ENCODE measurements at places on chromosomes 5 and 9.

DNA sequence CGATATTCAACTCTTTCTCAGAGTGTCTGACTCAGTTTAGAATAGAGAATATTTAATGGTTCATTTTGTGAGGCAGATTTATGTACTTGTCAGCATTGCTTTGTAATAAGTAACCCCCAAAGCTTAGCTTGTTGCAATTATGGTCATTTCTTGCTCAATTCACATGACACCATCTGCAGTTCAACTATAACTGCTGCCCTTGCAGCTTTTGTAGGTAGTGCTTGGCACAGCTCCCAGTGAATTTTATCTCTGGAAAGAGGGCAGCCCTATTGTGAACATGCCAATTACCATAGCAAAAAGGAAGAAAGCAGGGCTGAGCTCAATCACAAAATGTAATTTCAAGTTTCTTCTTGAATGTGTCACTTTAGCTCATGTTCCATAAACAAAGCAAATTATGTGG lies 1587.7 kb upstream of the ACO1 start:
- DNase-seq: no peak

- no peak for DNase-seq
Observed at GRCh38 chr9:115034801-115035200, 83.2 kb downstream of the TNC start.

DNA sequence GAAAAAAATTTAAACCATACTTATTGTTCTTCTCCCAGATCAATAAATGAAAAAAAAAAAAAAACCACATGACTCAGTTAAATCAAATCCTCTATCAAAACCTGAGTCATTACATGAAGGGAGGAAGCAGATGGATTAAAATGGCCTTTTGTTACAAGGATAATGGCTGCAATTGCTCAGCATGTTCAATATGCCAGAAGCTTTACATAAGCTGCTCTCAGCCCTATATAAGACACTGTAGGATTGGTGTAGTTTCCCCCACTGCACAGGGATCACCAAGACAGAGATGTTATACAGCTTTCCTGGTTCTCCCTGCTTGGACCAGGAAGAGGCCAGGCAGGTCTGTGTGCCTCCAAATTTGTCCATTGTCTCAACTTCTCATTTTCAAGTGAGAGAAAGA lies 101.6 kb upstream of the MAP1B start:
- DNase-seq: peak; percentile 54

DNA sequence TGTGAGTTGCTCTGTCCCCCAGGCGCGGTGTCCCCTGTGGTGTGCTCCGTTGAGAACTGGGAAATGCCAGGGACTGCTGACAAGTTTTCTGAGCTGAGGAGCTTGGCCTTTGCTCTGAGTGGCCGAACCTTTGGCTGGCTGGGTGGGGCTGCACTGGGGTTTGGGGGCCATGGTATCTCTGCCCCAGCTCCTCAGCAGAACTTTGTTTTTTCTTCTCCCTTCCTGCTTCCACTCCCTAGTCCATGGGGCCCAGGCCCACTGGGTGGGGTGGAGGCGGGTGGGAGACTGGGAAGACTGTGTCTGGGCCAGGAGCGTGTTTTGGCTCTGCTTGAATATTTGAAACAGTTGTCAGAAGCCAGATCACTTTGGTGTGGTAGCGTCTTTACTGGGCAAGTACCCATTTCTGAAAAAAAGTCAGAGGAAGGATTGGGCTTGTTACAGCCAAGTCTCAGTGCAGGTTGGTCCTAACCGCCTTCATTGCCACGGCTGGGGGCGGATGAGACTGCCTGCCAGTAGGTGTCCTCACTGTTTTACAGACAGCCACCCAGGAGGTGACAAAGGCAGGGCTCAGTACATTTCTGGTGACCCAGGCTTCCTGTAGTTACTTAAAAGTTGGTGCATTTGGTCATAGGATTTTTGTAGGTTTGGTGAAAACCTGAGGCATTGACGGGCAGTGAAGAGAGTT lies 92.7 kb downstream of the DAB2IP start:
- DNase-seq: no peak

- DNase-seq: no peak
Observed at GRCh38 chr5:458547-459353, 15.8 kb downstream of the EXOC3 start.

- DNase-seq: no peak
Observed at GRCh38 chr5:79837761-79838551, 148.3 kb downstream of the CMYA5 start.

GRCh38 chr9:135792268-135793128 lies 90.5 kb downstream of the KCNT1 start:
- DNase-seq: peak; percentile 40

DNA sequence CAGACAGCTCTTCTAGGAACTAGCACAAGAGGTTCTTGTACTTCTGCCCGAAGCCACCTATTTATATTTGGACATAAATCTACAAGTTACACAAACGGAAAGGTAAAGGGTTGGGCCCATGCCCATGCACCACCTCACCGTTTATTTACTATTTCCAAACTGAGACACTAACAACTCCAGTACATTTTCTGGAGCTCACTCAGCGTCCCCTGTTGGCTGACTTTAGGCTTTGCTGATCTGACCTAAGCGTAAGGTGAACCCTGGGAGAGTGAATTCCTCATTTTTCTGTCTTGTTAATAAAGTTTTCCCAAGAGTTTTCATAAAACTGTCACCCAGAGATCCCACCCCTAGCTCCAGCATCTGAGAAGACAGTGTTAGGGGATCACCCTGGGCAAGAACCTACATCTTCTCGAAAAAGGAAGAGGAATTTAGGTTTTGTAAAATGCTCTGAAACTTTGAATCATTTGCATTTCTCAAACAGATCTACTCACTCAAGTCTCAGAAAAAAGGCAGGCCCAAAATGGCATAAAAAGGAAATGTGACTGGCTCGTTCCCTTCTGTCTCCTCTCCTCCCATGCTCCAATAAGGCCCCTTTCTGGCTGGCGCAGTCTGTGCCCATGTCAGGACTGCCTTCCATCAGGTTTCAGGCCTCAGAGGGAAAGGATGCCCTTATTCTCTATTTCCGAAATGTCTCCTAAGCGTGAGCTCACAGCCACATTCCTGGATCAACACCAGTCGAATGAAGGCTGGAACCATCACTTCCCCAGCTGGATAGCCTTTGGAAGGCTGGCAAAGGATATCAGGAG lies 201.3 kb downstream of the FANCC start:
- no peak for DNase-seq

DNA sequence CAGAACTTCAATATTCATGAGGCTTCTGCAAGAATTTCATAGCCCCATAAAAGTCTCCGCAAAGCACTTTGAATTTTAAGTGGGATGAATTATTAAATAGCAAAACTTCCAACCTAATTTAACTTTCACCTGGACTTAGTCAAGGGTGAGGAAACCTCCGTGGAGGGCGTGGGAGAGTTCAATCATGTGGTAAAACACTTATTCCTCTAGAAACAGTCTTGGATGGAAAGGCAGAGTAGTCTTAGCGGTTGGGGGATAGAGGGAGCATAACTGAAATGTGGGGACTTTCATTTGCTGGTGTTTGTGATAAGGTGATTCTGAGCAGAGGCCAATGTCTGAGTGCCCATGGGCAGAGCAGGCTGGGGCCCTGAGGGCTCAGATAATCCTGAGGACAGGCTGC lies 241.9 kb downstream of the IRX1 start:
- no peak for DNase-seq

DNA sequence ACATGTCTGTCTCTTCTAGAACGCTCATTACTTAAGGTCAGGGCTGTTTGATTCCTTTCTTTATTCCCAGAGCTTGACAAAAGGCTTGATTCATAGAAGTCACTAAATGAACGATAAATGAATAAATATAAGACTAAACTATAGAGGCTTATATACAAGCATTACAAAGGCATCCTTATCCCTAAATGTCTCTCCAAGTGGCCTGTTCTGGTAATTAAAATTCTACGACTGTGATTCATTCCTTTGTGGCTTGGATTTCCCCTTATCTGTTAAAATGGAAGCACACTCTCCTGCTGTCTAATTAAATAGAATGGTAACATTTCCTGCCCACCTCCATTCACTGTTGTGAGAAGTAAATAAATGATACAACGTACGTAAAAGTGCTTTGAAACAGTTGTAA lies 49.5 kb downstream of the C7 start:
- DNase-seq: peak; percentile 79

DNA sequence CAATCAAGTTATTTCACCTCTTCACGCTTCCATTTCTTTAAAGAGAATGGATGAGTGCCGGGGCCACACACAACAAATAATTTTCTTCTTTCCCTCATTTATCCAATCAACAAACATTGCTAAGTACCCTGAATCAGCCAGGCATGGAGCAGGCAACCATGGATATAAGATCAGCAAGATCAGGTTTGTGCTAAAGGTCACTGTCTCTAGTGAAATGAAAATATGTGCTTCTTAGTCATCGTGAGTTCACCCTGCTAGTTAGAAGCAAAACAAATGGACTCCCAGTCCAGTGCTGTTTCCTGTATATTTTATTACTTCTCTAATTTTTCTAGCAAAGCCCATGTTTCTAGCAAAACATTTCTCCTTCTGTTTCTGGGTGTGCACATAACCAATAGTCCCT lies 629.2 kb downstream of the BNC2 start:
- no peak for DNase-seq

- no peak for DNase-seq
Observed at GRCh38 chr5:32733590-32734340, 22.6 kb downstream of the NPR3 start.

DNA sequence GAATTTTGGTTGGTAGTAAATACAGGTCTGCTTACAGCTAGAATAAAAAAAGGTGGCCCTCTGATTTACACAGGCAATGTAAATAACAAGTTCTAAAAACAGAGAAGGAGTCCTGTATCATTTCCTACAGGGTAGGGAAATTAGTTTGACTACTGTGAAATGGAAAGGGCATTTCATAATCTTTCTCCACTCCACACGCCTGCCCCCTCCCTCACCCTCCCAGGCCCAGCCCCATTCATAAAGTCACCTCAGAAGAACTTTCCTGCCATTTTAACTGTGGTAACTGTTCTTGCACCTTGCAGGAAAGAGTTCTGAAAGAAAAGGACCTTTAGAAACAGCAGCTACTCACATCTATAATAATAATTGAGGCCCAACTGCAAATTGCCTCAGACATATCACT lies 69.7 kb downstream of the MEF2C start:
- DNase-seq: no peak

- DNase-seq: no peak
Observed at GRCh38 chr5:91126888-91127287, 256.2 kb downstream of the ARRDC3 start.

- DNase-seq: peak; percentile 47
Observed at GRCh38 chr9:69324549-69325401, at the start of gene ENTREP1. TSS of gene ENTREP1 (plus strand) at chr9:69325215. CDS start at chr9:69325310, 95 bp downstream.

DNA sequence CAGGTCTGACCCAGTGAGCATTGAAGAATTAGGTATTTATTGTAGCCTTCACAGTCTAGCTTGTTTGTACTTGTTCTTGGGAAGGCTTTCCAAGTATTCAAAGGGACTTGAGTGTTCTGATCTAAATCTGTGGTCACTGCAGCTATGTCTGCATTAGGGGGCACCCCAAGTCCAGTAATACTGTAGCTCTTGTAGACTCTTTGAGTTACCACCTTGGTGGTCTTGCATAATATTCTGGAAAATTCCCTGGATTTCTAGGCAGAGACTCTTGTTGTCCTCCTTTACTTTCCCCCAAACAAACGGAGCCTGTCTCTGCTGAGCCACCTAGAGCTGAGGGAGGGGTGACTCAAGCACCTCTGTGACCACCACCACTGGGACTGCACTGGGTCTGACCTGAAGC lies 149.5 kb upstream of the DHFR start:
- DNase-seq: no peak

DNA sequence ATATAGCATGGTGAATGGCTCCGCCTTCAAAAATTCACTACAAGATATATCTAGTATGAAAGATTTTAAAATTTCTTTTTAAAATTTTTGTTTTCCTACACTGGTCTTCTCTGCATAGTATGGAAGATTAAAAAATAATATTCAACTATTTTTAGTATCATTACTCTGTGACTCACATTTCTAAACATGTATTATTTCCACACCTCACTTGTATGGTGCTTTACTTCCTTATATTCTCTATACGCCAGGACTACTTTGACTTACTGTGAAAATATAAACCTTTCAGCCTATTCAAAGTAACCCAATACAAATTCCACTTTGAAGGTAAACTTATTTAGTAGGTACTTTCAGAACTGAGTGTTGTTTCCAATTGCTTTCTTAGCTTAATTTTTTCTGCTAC lies 26.8 kb upstream of the TXNDC8 start:
- DNase-seq: no peak

DNA sequence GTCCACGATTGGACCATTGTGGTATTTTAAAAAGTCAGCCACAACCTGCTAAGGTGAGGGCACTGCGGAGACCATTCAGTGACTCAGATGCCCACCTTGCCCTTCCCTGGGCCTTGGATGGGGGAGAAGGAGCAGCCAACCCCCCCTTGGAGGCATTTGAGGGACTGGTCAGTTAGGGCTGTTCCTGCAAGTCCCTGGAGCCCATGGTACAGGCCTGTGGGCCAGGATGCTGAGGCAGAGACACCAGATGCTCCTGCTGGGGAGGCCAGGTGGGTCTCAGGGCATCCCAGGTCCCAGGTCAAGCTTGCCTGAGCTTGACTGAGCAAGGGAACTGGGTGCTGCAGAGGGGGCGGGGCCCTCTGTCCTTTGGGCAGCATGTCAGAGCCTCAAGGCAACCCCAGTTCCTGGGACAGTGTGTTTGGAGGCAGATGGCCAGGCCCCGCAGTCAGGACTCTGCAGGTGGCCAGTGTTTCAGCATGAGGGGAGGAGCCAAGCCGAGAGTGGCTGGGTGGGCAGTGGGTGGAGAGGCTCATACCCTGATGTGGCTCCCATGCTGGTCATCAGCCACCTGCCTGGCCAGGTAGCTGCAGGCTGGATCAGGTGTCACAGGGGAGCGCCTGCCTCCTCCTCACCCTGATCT lies 27.5 kb downstream of the SLC6A3 start:
- no peak for DNase-seq

DNA sequence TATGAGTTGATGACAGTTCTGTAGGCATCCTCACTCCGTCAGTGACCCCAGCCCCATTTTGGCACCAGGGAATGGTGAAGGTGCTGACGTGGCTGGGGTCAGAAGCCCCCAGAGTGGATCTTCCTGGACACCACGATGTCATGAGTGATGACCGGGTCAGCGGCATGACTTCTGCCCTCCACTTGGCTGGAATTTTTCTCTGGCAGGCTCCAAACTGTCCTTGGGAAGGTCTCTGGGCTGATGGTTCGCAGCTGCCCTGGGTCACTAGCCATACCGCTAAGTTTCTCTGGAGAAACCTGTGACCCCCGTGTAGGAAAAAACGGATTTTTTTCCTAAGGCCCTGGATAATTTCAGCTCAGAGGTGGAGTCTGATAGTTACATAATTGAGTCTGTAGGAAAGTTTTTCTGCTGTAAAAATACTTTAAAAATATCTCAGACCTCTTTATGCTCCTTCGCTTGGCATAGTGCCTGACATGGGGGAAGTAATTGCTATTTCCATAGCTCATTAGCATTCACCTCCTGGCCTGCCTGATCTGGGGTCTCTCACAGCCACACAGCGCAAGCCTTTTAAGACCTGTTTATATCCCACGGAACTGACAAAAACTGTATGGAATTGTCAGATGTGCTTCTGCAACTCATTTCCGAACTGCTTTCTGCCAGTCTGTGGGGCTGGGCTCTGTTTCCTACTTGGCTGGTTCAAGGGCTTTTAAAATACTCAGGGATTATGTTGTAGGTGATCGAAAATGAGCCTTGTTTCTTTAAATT lies 69.2 kb downstream of the ANGPTL2 start:
- no peak for DNase-seq

- no peak for DNase-seq
Observed at GRCh38 chr5:13625616-13626198, 318.8 kb downstream of the DNAH5 start.

Measured in COLO829 (cell line).